ENCODE measurements at places on chromosomes 11 and 22.

GRCh38 chr11:15638386-15638787 lies 523.7 kb downstream of the INSC start:
- DNase-seq: no peak

- DNase-seq: no peak
Measured at GRCh38 chr11:76602431-76602861, 68.1 kb downstream of the LRRC32 start.

DNA sequence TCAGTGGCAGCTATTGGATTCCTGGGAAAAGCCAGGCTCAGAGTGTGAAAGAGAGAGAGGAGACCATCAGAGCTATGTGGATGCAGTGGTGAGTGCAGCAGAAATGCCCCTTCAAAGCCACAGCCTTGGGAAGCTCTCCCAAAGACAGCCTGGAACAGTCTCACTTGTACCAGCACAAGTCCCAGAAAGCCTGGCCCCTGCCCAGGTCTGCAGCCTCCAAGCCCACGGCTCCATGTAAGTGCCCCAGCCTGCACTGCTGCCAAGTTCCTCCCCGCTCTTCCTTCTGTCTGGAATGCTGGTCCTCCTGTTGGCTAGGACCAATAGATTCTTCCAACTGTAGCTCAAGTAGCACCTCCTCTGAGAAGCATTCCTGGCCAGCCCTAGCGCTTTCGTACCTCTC lies 539.7 kb downstream of the MIAT start:
- no peak for DNase-seq

GRCh38 chr11:61201476-61201875 lies 1.8 kb upstream of the PGA3 start:
- DNase-seq: no peak

- no peak for DNase-seq
Measured at GRCh38 chr11:57815476-57815875, 53.9 kb downstream of the CTNND1 start.

DNA sequence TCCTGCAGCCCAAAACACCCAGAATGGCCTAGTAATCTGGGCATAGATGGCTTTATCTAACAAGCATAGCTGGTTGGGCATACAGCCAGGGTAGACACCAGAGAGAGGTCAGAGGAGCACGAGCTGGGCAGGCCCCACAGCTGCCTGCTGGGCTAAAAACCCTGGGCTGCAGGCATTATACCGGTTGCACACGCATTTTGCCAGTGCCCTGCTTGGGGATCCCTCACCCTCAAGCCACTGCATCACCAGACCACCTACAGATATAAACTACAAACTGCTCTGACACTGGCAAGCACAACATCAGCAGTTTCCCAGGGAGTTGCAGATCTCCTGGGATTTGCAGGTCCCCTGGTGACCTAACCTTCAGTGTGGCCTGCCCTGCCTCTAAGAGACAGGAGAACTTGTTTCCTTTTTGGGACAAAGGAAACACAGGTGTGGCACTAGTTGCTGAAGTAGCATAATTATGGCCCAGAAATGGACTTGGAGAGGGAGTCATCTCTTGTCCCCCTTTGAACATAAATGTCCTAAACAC lies 79.1 kb upstream of the SC5D start:
- DNase-seq: no peak

DNA sequence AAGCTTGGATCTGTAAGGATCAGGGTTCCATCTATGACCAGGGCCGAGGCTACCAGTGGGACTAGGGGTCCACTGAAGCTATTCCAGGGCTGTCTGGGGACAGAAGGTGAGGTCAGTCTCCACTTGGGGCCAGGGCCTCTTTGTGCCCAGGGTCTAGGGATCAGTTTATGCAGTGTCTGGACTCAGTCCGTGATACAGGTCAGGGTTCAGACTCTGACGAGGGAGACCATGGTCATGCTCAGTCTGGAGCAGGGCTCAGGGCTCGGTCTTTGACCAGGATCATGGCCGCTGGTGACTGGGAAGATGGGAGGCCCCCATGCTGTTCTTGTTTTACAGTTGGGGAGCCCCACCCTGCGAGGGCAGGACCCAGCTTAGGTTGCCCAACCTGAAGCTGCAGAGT lies 11.8 kb downstream of the TSSC4 start:
- no peak for DNase-seq

- DNase-seq: no peak
Measured at GRCh38 chr22:50317178-50317577, 9.6 kb downstream of the DENND6B start.

GRCh38 chr11:117457031-117457785 lies 129.6 kb downstream of the CEP164 start:
- DNase-seq: peak; percentile 91

DNA sequence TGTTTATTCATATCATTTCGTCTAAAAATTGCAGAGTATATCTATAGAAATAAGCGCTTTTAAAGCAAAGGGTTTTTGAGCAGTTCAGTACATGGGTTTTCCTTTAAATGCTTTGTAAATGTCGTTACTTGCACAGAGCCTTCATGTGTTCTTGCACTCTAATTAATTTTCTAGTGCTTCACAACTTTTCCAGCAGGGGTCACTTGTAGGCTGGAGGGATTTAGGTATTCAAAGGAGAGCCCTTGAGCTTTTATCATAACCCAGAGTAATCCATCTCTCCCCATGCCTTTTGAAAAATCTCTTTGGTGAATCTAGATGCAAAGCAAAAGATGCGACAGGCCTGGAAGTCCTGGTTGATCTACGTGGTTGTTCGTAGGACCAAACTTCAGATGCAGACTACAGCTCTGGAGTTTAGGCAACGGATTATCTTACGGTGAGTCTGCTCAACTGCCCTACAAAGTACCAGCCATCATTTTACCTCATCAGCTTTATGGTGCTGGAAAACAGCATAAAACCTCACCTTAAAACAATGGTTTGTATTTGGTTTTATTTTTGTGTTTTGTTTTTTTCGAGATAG lies 60.4 kb downstream of the SFI1 start:
- DNase-seq: no peak

DNA sequence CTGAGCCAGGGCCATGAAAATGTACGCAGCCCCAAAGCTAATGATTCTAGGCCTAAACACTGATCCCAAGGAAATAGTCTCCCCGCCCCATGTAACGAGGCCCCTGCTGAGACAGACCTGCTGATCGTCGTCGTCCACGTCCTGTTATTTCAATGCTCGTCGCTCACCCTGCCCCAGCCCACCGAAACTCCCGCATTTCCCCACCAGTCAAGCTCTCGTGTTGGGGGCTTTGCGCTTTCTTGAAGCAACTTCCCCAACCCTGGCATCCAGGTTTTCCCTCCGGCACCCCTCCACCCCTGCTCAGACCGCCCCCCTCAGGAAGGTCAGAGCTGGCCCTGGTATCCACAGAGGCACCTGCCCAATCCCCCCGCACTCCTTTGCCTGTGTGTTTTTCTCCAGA lies 58.8 kb upstream of the LINC01488 start:
- no peak for DNase-seq

DNA sequence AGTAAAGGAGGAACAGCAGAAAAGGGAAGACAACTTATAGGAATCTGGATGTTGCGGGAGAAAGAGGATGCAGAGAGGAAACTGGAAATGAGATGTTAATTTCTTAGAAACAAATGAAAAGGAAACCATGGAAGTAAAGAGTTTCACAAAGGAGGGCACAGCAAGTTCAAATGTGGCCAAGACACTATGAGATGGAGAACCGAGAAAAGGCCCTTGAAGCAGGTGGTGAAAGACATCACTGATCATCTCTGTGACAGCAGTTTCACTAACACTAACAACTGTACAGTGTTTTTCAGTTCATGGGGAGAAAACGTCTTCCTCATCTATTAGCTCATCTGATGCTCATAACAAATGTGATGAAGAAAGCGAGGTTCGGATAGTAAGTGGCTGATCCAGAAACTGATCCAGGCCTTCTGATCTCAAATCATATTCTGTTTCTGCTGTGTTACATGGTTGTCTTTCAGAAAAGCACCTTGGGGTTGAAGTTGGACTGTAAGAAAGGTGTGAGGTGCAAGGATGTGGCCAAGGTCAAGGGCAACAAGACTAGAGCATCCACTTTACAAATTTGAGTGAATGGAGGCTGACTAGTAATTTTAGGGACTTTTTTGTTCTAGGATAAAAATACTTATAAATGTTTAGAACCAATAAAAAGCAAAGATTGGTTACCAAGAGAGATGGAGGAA lies 492.1 kb upstream of the CADM1 start:
- no peak for DNase-seq

DNA sequence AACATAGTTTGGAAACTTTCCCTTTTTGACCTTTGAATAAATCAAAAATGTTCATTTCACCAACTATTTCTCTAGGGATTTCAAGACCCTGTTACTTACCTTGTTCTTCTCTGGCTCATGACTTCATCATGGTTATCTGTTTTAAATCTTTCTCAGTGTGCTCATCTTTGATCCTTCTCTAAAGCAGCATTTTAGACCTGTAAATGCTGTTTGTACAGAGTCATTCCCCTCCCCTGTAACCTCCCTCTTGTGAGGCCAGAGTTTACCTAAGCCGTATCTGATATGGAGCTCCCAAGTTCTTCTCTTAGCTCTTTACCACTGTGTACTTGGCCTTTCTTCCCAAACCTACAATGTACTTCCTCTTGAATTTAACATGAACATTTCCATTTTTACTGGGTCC lies 56.0 kb downstream of the ACER3 start:
- DNase-seq: no peak

DNA sequence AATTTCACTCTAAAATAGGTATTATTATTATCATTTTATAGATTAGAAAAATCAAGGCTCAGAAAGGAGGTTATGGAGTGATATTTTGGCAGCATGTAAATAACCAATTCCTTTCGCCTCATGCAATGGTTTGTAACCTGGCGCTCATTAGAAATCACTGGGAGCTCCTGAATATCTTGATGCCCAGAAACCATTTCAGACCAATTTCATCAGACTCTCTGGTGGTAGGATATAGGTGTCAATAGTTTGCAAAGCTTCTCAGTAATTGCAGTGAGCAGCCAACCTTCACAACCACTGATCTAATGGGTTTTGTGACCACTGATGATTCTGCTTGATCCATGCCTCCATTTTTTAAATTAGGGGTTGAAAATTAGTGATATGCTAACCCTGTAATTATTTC lies 57.8 kb upstream of the ZC3H12C start:
- DNase-seq: no peak

Measured in NCI-H1092 (cell line).